ENCODE measurements at places on chromosomes 3 and 15.

- DNase-seq, result no peak
Measured at GRCh38 chr3:156718622-156719306, 44.4 kb downstream of the TIPARP start.

- DNase-seq, result no peak
Measured at GRCh38 chr3:40387895-40388254, 891 bp downstream of the ENTPD3 start.

- DNase-seq, result no peak
Measured at GRCh38 chr3:25801786-25802185, 11.9 kb downstream of the OXSM start.

- DNase-seq, result no peak
Measured at GRCh38 chr3:89419647-89420241, 312.3 kb downstream of the EPHA3 start.

DNA sequence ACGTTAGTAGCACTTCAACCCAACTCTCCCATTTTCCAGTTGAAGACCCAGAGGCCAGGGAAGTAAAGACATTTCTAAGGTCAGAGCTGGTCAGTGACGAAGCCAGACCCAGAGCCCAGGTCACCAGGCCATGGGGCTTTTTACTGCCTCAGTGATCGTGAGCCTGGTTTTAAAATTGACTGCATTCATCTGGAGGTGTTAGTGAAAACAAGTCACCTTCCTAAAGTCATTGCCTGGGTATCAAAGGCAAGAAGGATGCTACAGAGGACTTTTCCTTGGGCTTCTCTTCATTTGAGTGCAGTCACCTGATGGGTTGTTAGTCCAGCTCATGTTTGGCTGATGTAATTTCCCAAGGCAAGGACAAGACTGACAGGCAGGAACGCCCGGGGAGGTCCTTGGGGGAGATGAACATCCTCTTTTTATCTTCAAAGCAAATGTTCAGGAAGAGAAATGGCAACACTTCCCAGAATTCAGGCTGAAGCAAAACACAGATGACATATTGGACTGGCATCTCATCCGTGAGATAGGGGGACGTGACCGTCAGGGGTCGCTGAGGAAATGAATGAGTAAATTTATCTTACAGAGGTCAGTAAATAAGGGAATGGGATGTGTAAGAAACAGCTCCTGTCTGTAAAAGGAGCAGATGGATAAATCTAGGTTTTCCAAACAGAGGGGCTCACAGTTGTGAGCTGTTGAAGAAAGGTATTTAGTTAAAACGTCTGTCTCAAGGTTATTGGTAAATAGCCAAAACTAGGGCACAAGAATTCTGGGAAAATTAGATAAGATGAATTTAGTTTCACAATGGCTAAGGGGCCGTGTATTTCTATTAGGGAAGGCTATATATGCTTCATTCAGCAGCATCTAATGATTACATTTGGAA is 201.2 kb downstream of the OPA1 start:
- DNase-seq, result no peak

DNA sequence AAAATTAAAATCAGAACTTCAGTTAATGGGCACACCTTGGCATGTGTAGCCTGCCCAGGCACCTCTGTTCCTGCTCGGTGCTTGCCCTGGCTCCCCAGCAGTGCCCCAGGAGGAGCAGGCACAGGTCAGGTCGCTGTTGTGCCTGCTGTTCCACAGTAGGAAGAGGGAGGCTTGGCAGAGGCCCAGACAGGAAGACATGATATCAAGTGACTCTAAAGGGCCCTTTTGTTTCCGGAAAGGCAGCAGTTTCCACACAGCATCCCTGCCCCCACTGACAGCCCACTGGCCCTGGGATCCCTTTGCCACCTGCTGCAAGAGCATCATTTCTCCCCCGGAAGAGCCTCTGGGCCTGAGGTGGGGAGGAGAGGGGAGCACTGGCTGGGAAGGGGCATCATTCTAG is 40.5 kb upstream of the HES1 start:
- DNase-seq, result no peak

- DNase-seq, result no peak
Measured at GRCh38 chr3:30428251-30428650, 178.2 kb upstream of the TGFBR2 start.

DNA sequence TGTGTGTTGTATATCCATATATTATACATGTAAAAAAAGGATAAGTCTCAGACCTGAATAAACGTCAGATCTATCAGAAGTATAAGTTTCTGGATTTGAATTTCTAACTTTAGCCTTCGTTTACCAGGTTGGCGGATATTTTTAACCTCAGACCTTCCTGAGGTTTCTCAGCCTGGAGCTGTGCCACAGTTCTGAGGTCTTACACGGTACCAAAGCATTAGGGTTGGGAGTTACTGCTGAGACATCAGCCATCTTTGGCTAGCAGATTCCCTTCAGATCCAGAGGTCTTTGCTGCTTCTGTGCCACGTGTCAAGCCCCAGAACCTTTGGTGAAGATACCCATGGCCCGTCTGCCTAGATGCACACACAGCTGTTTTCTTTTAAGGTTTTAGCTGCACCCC is 84.7 kb downstream of the PPP2R3A start:
- DNase-seq, result no peak

DNA sequence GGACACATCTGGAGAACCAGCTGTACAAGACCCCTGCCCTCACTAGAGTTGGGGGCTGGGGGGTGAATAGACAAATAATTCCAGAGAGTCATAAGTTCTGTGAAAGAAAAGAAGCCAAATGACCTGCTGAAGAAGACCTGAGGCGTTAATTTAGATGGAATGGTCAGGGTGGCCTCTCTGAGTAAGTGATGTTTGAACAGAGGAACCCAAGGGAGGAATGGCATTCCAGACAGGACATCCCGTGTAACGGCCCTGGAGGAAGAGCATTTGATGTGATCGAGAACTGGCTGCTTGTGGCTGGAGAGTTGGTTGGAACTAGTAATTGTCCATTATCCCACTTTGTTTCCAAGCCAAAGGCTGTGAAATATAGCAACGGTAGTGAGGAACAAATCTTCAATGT is 1.7 kb downstream of the NR2C2 start:
- no peak for DNase-seq
